ENCODE measurements at places on chromosomes 2 and 18. TPM values are rescaled to one million over a fixed set of nuclear protein-coding genes. Genes with fewer than 3 reads are reported as not detected.

GRCh38 chr2:29039718-29040480, 34.4 kb downstream of the PCARE start:
- peaks cover 5% of the 10 kb centered on the region for H3K4me1 ChIP-seq
- H3K27ac ChIP-seq = no peak overlapping the region
- no peaks in the 10 kb centered on the region for H3K27me3 ChIP-seq
- DNase-seq = no peak
- no peaks in the 10 kb centered on the region for H3K36me3 ChIP-seq
- H3K4me3 ChIP-seq = no peak overlapping the region

DNA sequence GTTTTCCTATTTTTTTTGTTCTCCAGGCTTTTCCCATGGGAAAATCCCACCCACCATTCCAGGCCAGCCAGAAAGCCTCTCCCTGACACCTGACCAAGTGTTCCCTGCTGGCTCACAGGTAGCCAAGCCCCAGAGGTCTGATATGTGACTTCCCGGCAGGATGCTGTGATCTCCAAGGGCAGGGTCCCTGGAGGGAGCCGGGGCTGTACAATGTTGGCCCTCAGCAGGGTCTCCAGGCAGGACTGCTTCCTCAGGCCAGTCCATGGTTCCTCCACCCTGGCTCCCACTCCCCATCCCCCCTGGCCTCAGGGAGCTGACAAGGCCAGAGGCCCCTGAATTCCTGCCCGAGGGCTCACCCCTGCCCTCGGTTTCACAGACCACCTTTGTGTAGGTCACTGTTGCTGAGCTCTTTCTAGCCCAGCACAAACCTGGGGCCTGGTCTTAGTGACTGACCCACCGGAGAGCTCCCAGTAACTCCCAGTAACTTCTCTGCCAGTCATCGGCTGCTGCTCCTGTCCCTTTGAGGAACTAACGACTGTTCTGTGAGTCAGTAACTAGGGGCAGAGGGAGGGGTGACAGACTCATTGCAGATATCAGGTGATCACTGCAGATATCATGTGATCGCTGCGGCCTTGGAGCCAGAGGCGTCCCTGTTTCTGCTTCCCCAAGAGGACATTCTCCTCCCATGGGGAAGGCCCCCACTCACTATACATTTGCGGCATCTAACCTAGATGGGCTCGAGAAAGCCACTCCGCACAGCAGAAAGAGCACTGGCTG, 38.7 kb downstream of the SDC1 start:
- DNase-seq = no peak
- no peak overlapping the region for H3K4me3 ChIP-seq
- H3K27ac ChIP-seq = no peak overlapping the region
- no peaks in the 10 kb centered on the region for H3K4me1 ChIP-seq

- H3K27me3 ChIP-seq = no peaks in the 10 kb centered on the region
- H3K27ac ChIP-seq = no peak overlapping the region
- DNase-seq = no peak
- peaks cover 6% of the 10 kb centered on the region for H3K4me1 ChIP-seq
- H3K36me3 ChIP-seq = no peaks in the 10 kb centered on the region
Observed at GRCh38 chr2:188330316-188331053, 38.8 kb downstream of the GULP1 start.

- no peaks in the 10 kb centered on the region for H3K36me3 ChIP-seq
- H3K27me3 ChIP-seq = no peaks in the 10 kb centered on the region
- H3K27ac ChIP-seq = no peak overlapping the region
- no peak overlapping the region for H3K4me3 ChIP-seq
Observed at GRCh38 chr2:237653776-237654558, 26.6 kb downstream of the LRRFIP1 start.

- no peak overlapping the region for H3K4me3 ChIP-seq
- H3K36me3 ChIP-seq = no peaks in the 10 kb centered on the region
- peaks cover 7% of the 10 kb centered on the region for H3K4me1 ChIP-seq
- H3K27ac ChIP-seq = no peak overlapping the region
Observed at GRCh38 chr18:59075923-59076322, 63.8 kb upstream of the SEC11C start.

DNA sequence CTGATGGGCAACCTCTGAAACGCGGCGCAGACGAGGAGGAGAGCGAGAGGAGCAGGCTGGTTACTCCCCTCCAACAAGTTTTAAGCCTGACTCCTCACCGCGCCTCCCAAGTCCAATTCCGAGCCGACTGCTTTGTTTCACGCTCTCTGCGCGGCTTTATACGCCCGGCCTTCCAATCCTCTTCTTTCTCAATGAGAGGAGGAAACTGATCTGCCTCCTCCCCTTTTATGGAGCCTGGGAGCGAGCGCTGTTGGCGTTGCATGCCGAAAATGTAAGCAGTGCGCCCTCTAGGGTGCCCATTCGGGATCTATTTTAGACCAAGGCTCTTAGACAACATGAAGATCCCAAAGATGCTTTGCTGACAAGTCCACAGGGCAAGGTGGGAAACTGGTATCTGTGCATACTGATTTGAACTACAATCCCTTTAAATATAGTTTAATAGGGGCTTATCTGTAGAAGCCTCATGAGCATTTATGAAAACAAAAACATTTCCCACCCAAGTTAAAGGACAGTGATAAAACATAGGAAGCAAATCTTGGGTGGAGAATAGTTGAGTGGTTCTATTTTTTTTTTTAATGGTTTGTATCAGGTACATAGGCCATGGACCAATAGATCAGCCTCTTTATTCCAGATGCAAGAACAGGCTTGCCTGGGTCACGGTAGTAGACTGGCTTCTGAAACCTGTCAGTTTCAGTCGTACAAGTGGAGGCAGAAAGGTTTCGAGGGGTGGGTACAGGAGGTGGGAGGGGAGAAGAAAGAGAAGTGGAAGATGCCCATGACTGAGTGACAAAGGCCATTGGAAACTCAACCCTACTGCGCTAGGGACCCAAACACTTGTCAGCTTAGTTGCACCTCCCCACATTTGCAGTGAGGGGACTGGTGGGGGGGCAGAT, at the start of gene RND3:
Gene RND3 (minus strand): TSS at position 131 of the 893 bp plus-strand sequence. CDS start 250 bp downstream, outside the sequence.
- no peaks in the 10 kb centered on the region for H3K36me3 ChIP-seq
- peaks cover 13% of the 10 kb centered on the region for H3K4me1 ChIP-seq
- DNase-seq = peak; percentile 98
- H3K4me3 ChIP-seq = peak within 1 kb of the TSS; percentile 85
- H3K27me3 ChIP-seq = peaks cover 38% of the 10 kb centered on the region

GRCh38 chr2:9690252-9690651, 59.5 kb upstream of the YWHAQ start:
- peak overlapping the region; percentile 28 for H3K27ac ChIP-seq
- no peaks in the 10 kb centered on the region for H3K27me3 ChIP-seq
- no peaks in the 10 kb centered on the region for H3K36me3 ChIP-seq
- no peak overlapping the region for H3K4me3 ChIP-seq
- peak; percentile 64 for DNase-seq
- peaks cover 10% of the 10 kb centered on the region for H3K4me1 ChIP-seq

GRCh38 chr2:150705767-150706166, 218.3 kb upstream of the RND3 start:
- H3K4me1 ChIP-seq = no peaks in the 10 kb centered on the region
- no peaks in the 10 kb centered on the region for H3K27me3 ChIP-seq
- no peak for DNase-seq

GRCh38 chr2:20444993-20445910, 1.6 kb upstream of the RHOB start:
- H3K4me3 ChIP-seq = peak overlapping the region; percentile 89
- DNase-seq = no peak
- H3K27me3 ChIP-seq = no peaks in the 10 kb centered on the region
- H3K27ac ChIP-seq = peak overlapping the region; percentile 100
- H3K4me1 ChIP-seq = peaks cover 35% of the 10 kb centered on the region

DNA sequence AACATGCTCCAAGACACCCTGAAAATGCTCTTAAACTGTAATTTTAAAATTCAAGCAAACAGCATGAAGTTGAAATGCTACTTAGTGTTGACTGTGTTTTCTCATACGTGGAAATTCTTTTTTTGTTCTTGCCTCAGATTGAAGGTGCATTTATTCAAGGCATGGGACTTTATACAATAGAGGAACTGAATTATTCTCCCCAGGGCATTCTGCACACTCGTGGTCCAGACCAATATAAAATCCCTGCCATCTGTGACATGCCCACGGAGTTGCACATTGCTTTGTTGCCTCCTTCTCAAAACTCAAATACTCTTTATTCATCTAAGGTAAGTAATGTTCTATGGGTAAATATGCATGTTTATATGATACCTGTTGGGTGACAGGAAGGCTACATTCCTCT, 82.7 kb downstream of the AOX1 start:
- no peaks in the 10 kb centered on the region for H3K4me1 ChIP-seq
- no peak overlapping the region for H3K4me3 ChIP-seq
- no peak for DNase-seq
- no peaks in the 10 kb centered on the region for H3K36me3 ChIP-seq
- H3K27ac ChIP-seq = no peak overlapping the region
- H3K27me3 ChIP-seq = no peaks in the 10 kb centered on the region

- H3K27me3 ChIP-seq = no peaks in the 10 kb centered on the region
- DNase-seq = no peak
- H3K27ac ChIP-seq = no peak overlapping the region
- H3K4me3 ChIP-seq = no peak overlapping the region
Observed at GRCh38 chr2:209459359-209459758, 35.5 kb downstream of the MAP2 start.

GRCh38 chr2:24821433-24821891, 28.2 kb downstream of the CENPO start:
- peaks cover 14% of the 10 kb centered on the region for H3K4me1 ChIP-seq
- peaks cover 6% of the 10 kb centered on the region for H3K36me3 ChIP-seq
- H3K4me3 ChIP-seq = no peak overlapping the region
- no peaks in the 10 kb centered on the region for H3K27me3 ChIP-seq
- no peak overlapping the region for H3K27ac ChIP-seq

GRCh38 chr2:155100261-155100660, 401.8 kb downstream of the KCNJ3 start:
- no peaks in the 10 kb centered on the region for H3K27me3 ChIP-seq
- no peaks in the 10 kb centered on the region for H3K36me3 ChIP-seq
- H3K4me1 ChIP-seq = no peaks in the 10 kb centered on the region
- no peak overlapping the region for H3K4me3 ChIP-seq

GRCh38 chr2:217301142-217301925, 441.5 kb upstream of the TNP1 start:
- peaks cover 7% of the 10 kb centered on the region for H3K4me1 ChIP-seq
- no peaks in the 10 kb centered on the region for H3K27me3 ChIP-seq
- no peak overlapping the region for H3K27ac ChIP-seq

- no peaks in the 10 kb centered on the region for H3K4me1 ChIP-seq
- no peaks in the 10 kb centered on the region for H3K27me3 ChIP-seq
- no peak overlapping the region for H3K4me3 ChIP-seq
- no peak overlapping the region for H3K27ac ChIP-seq
- no peaks in the 10 kb centered on the region for H3K36me3 ChIP-seq
Observed at GRCh38 chr18:64402636-64403035, 253.7 kb upstream of the LINC00305 start.

DNA sequence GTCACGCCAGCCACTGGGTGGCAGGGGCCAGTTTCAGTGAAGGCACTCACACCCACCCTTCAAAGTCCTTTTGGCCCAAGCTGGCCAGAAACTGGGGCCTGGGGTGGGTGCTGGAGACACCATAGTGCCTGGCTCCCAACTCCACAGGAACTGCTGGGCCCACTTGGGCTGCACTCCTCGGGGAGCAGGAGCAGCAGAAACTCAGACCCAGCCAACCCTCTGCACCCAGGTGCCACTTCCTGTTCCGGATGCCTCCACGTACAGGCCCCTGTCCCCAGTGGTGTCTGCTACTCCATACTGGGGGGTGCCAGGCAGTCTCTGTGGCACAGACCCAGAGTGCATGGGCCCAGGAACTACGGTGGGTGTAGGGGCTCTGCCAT, 42.5 kb upstream of the ZNF519 start:
- no peak overlapping the region for H3K27ac ChIP-seq
- H3K4me3 ChIP-seq = no peak overlapping the region
- H3K36me3 ChIP-seq = no peaks in the 10 kb centered on the region
- DNase-seq = no peak
- H3K4me1 ChIP-seq = no peaks in the 10 kb centered on the region
- peaks cover 8% of the 10 kb centered on the region for H3K27me3 ChIP-seq

GRCh38 chr2:164840930-164841718, 499 bp downstream of the COBLL1 start:
- H3K27me3 ChIP-seq = no peaks in the 10 kb centered on the region
- peak overlapping the region; percentile 98 for H3K27ac ChIP-seq
- DNase-seq = peak; percentile 83
- no peaks in the 10 kb centered on the region for H3K36me3 ChIP-seq
- peak overlapping the region; percentile 89 for H3K4me3 ChIP-seq

GRCh38 chr2:86492048-86492453, 50.9 kb downstream of the KDM3A start:
- no peaks in the 10 kb centered on the region for H3K27me3 ChIP-seq
- H3K27ac ChIP-seq = no peak overlapping the region
- no peak for DNase-seq
- peaks cover 75% of the 10 kb centered on the region for H3K36me3 ChIP-seq
- H3K4me3 ChIP-seq = no peak overlapping the region

DNA sequence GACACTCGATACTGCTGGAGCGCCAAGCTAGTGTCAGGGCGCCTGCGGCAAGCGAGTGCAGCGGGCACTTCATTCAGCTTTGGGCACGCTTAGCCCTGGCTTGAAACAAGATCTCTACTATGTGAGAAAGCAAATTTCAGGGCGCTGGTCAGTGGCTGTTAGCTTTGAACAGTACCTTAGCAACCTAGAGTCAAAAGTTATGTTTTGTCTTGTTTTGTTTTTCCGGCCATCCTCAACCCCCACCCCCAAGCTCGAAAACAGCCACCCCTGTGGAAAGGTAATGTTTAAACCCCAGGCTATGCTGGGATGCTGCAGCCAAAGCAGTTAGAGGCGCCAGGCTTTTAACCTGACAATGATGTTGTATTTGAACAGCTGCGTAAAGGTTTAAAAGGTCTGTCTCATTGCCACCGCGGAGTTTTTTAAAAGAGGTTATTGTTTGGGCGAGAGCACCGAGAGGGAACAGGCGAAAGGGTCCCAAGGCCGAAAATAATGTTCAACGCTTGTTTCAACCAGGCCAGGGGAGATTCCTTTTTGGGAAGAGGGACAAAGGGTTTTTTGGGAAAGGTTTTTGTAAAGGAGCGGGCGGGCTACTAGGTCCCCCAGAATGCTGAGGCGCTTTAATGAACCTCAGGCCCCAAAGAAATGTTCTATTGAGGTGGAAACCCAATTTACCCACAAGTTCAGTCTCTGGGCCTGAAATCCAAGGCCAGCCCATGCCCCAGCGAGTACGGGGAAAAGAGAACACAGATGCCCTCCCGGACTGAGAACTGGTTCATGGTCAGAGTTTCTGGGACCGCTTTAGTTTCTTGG, 2.3 kb upstream of the HOXD10 start:
- no peak for DNase-seq
- no peak overlapping the region for H3K4me3 ChIP-seq
- no peaks in the 10 kb centered on the region for H3K36me3 ChIP-seq
- no peak overlapping the region for H3K27ac ChIP-seq

GRCh38 chr18:36187826-36188721, 777 bp downstream of the MOCOS start:
- no peak overlapping the region for H3K27ac ChIP-seq
- peak overlapping the region; percentile 52 for H3K4me3 ChIP-seq
- H3K27me3 ChIP-seq = no peaks in the 10 kb centered on the region
- no peaks in the 10 kb centered on the region for H3K36me3 ChIP-seq

The MARCHF4 gene
- total RNA-seq = 0.40 TPM

The ALKAL2 gene
- total RNA-seq = 7.9 TPM

The RAMP1 gene
- total RNA-seq = 145 TPM

The SCN3A gene
- total RNA-seq = 0.70 TPM

The ICA1L gene
- 4.9 TPM for total RNA-seq

The SKA1 gene
- 0.20 TPM for total RNA-seq

The ACTG2 gene
- 1.7 TPM for total RNA-seq

The LHCGR gene
- total RNA-seq = not detected

The MOGAT1 gene
- total RNA-seq = 0.93 TPM

The SERPINE2 gene
- 19.1 TPM for total RNA-seq

The C2orf66 gene
- total RNA-seq = not detected

Measured in heart right ventricle (tissue), 16 donors.